Central memory CD4-positive, alpha-beta T cell (primary cell): ENCODE measurements at places on chromosomes 5 and 9.

GRCh38 chr9:105971986-105972385 is 277.6 kb downstream of the TMEM38B start:
- no peak for DNase-seq

DNA sequence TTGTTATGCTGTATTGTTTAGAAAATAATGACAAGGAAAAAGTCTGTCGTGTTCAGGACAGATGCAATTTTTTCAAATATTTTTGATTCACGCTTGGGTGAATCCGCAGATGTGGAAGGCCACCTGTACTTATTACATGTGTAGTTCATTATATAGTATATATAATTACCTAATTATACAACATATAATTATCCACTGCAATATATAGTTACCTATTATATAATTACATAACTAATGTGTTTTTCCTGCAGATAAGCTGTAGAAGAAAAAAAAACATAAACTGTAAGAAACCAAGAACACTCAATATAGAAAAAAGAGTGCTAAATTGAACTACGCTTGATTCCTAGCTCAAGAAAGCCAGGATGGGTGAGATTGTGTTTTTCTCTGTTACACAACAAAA is 93.6 kb upstream of the RANBP3L start:
- DNase-seq: no peak

- no peak for DNase-seq
These were observed 25.8 kb downstream of the DCP2 start for GRCh38 chr5:113002423-113002822.

DNA sequence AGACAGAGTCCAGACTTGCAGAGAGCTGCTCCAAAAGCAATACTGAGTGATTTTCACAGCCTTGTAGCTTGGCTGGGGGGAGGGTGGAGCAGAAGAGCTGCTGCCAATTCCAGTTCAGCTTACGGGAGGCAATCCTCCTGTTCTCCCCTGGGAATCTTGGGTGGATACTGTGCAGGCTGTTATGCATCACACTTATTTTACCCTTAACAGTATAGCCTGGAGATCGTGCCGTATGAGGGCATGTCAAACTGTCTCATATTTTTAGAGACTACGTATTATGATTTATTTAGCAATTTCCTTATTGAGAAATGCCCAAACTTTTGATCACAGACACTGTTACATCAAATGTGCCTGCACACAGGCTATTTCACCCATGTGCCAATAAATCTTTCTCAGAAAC is 85.2 kb downstream of the BASP1 start:
- DNase-seq: no peak

GRCh38 chr9:95887926-95888497 is 12.5 kb downstream of the ERCC6L2 start:
- peak; percentile 27 for DNase-seq

- no peak for DNase-seq
These were observed 12.0 kb upstream of the AOPEP start for GRCh38 chr9:94714494-94714893.

GRCh38 chr5:76514292-76514691 is 108.9 kb downstream of the F2RL2 start:
- DNase-seq: no peak

GRCh38 chr5:10364186-10364689 is 10.7 kb downstream of the MARCHF6 start:
- DNase-seq: no peak

- no peak for DNase-seq
These were observed 35.0 kb downstream of the FGF1 start for GRCh38 chr5:142650881-142651280.

DNA sequence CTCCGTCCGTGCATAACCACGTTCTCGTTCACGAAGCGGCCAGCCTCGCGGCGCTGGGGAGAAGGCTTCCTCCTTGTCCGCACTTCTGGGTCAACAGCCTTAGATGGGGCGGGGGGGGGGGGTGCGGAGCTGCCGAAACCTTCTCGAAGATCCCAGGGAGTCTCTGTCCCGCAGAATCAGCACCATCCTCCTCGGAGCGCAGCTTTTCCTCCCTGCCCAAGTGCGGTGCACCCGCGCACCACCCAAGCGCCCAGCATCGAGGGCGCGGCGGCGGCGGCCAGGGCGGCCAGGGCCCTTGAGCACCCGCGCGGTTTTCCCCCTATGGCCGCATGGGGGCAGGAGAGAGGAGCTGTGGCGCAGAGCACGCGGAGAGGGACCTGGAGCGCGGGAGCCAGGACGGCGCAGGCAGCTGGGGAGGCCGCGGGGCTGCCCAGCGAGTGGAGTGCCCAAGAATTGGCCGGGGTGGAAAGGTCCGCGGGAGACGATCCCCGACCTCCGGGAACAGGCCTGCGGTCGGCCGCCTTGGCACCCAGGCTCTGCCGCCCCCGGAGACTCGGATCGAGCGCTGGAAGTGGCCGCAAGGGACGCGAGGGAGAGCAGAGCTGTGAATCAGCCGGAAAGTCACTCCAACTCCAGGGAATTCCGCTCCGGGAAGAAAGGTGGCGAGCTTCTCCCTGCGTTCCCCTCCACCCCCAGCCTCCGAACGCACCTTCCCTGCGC is 43.1 kb downstream of the TMEM174 start:
- DNase-seq: peak; percentile 50

- DNase-seq: no peak
These were observed 44.3 kb downstream of the GARNL3 start for GRCh38 chr9:127308652-127309434.

DNA sequence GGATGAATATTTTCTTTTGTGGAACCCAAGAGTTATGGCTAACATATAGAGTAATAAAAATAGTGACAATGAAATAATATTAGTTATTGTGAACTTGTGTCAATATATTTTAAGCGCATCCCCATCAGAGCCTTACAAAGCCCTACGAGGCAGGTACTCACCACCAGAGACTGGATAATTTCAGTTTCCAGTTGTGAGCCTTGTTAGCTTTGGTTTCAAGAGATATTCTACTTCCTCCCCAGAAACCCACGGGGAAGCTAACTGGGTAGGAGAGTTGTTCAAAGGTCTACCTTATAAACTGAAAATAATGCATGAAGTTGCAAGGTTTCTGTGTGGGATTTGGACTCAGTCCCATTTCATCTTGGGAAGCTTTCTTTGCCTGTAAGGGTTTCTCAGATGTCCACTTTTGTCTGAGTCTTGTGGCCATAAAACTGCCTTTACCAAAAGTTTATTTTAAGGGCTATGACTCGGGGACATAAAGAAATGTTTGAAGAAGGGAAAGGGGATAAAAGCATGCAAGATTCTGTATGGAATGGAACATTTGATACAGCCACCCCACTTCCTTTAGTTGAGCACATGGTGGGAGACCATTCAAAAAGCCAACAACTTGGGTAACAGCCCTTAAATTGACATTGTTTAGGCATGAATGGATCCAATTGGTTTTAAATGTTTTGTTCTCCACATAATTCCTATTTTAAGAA is 57.4 kb upstream of the ANKRD55 start:
- no peak for DNase-seq

- DNase-seq: no peak
These were observed 235.6 kb downstream of the DNAH5 start for GRCh38 chr5:13708906-13709305.

- no peak for DNase-seq
These were observed 31.0 kb downstream of the EPB41L4A start for GRCh38 chr5:112388074-112388473.

DNA sequence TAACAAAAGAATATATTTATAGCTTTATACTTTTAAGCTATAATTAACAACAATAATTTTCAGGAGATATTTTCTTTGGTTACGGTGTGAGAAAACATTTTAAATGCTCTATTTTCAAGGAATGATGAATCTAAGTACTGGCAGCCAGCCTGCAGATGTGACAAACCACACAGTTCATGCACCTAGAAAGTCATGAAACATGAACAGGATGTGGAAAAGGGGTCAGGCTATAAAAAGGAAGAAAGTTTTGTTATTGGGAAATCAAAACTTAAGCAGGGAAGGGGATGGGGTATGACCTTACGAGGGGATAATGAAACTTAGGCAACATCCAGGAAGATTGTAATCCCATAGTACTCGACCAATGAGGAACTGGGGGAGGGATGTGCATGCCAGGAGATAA is 508.7 kb upstream of the GRAMD2B start:
- DNase-seq: no peak

GRCh38 chr9:120692901-120693699 is 21.2 kb downstream of the MEGF9 start:
- DNase-seq: no peak

DNA sequence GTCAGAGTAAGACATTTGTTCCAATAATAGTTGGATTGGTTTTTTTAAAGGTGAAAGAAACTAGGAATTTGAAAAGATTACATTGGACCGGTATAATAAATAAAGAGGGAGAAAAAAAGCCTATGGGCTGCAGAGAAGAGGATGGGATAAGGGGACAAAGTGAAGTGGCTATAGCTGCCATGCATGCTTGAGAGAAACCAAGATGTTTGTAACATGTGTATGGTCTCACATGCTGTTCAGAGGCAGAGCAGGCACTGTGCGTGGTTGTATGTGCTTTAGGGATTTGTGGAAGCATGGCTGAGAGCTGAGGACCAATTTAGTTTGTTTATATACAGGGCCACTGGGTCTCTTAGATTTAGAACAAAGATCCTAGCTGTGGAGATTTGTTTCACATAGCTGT is 32.7 kb downstream of the LNPEP start:
- DNase-seq: no peak

GRCh38 chr5:180670586-180671359 is 21.4 kb upstream of the FLT4 start:
- peak; percentile 14 for DNase-seq

- no peak for DNase-seq
These were observed 103.8 kb upstream of the SLC1A3 start for GRCh38 chr5:36502608-36503007.

DNA sequence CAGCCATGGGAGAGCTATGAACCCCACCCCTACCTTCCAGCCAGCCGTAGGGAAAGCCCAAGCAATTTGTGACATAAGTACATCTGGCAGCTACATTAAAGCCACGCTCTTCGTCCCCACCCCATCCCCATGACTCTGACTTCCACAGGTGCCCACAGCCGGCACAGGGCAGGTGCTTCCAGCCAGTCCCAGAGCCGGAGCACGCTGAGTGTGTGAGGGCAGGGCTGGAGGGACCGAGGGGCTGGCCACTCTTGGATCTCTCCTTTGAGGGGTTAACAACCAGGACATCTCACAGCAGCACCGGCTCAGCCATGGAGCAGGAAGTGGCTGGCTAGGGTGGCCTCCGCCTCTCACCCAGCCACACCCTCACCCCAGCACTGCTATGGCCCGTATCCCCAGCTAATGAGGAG is 2.4 kb upstream of the FAM78A start:
- DNase-seq: peak; percentile 50

GRCh38 chr5:137370096-137371071 is 128.7 kb downstream of the SPOCK1 start:
- no peak for DNase-seq

DNA sequence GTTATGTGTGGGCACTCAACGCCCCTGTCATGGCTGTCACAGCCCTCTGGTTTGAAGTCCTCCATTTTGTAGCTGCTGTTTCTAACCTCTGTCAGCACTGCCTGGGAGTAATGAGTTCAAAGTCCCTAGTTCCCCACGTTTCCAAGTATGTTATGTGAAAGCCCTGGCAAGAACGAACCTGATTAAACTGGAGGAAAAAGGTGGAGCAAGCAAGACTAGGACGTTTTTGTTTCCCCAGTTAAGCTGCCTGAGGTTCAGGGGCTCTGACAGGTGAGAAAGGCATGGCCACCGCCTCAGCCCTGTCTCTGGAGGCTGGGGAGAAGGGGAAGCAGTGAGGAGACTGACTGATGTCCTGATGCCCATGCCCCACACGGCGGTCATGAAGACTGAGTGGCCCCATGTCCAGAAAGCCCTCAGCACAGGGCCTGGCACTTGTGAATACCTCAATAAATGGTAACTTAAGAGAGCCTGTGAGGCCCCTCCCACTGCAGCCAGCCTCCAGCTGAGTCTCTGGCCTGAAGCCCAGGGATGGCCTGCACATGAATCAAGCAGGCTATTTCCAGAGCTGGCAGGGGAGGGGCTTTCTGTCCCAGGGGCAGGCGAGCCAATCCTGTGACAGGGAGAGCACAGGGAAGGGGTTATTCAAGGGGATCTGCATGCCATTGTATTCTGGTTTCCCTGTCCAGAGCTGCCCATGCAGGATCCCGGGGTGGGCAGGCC is 61.8 kb downstream of the PFDN1 start:
- DNase-seq: no peak

DNA sequence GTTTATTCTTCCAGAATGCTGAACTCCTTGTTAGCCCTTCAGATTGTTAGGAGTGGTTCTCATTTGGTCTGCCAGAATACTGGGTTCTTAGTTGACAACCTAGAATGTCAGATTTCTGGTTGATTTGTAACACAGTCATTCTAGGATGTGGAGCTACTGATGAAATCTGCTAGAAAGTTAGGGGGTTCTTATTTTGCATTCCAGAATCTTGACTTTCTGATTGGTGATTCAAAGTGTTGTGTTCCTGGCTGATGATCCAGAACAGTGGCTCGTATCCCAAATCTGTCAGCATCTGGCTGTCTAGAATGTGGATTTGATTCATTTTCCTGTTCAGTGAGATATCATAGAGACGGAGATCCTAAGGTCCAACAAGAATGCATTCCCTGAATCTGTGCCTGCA is 21.9 kb downstream of the PTGS1 start:
- DNase-seq: no peak

DNA sequence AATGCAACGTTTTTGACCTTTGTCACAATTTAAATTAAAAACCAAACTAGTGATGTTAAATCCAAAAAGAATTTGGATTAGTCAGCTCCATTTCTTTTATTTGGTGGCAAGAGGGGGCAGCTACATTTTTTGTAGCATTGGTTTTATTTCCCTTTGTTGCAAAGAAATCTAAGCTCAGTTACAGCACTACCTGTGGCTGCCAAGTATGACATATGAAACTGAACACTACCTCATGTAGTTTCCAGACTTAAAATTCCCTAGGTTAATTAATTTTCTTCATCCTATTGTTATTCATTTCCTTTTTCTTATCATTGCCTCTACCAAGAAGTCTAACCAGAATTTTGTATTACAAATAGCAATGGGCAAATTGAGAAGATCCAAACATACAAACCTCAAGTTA is 393.5 kb downstream of the BRINP1 start:
- no peak for DNase-seq

- DNase-seq: no peak
These were observed 309.8 kb upstream of the RGMB start for GRCh38 chr5:98463676-98464075.

DNA sequence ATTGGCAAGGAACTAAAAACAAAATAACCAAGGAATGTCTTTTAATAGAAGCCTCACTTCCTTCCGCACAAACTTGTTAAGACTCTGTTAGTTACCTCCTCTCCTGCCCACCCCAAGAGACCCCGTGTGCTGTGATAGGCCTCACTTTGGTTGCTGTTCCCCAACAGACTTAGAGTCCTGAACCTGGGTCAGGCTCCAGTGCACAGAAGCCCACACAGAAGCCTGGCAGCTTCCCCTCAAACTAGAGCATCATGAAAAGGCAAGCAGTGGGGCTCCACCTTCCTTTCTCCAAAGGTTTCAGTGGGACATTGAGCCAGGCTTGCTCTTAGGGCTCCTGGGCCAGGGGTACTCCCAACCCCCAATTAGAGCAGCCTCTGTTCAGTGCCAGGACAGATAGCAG is 230.5 kb downstream of the ESM1 start:
- no peak for DNase-seq

DNA sequence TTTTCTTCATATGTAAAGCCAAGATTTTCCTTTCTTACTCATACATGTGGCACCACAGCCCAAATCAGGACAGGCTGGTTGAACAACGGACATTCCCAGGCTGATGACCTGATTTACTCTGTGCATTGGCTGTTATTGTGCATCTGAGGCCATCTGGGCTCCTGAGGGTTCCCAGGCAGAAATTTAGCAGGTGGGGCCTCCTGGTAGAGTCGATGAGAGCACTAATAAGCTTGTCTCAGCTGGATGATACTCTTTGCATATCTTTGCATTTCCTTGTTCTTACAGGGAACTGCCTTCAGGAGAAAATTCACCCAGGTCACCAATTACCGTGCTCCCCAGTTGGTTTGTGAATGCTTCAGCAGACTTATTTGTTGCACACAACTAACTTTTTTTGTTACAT is 605.1 kb downstream of the ELAVL2 start:
- DNase-seq: no peak
